ENCODE measurements at places on chromosomes 3 and 15.

DNA sequence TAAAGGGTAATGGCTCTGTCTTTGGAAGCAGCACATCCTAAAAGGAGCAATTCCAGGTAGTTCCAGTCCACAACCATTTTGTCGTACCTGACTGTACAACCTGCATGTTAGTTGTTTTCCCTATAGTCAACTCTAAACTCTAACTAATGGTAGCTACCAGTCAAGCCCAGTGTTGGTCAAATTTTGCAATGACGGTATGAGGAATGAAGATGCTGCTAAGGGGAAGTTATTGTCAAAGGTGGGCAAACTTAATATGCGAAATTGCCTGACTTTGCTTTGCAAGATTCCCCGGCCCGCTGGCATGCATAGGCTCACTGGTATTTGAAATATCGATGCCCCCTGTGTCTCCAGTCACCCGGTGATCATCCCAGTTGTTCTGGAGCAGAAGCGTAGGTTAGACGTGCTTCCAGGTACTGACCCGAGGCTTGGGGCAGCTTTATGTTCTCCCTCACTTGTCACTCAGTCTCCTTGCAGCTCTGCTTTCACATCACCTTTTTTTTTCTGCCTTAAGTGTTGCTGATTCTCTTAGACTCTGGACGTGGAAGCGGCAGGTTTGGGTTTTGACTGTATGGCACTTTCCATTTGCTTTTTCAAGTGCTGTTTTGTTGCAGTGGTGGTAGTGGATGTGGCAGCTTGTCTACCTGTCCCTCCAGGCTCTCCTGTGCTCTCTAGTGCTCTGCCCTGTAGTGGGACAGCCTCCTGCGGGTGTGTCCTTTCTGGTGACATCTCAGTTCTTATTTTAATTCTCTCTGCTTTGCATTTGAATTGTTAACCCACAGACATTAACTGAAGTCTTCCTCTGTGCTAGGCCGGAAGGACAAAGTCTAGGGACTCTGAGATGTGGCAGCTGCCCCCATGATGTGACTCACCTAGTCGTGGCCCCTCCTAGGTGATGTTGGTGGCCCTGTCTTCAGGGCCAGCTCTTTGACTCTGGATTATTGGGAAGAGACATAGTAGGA, 95.8 kb upstream of the UMPS start:
- DNase-seq = no peak

DNA sequence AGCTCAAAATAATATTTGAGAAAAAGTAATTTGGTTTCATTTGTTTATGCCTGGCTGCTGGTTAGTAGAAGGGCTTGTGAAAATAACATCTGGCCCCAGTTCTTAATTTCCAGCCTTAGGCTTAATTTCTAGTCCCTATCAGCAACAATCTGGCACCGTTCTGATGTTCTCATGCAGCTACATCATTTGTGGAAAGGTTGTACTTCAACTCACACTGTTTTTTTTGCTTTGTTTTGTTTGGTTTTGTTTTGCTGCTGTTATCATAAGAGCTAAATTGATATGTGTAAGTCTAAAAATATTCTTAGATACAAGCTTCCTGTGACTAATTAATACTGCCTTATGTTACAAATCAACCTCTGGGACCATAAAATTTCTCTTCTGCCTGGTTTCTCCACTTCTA, 8.9 kb downstream of the CPA3 start:
- no peak for DNase-seq

DNA sequence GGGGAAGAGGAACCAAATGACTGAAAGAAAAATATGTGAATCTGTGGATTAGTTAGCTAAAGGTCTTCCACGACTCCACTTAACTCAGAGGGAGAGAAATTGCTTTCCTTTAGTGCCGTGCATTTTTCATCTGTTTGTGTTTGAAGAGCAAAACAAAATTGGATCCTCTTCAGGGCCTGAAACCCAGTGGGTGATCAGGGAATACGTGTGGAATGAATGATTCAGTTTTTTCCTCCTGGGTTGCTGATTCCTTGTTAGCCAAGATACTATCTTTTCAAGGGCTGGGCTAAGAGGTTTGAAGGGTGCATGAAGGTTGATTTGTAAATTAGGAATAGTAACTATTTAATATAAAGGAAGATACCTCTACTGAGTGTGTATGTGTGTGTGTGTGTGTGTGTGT, 61.0 kb downstream of the TPRG1 start:
- no peak for DNase-seq

- no peak for DNase-seq
Measured at GRCh38 chr3:190055773-190056172, 64.9 kb downstream of the P3H2 start.

- no peak for DNase-seq
Measured at GRCh38 chr3:7813365-7813764, 688.3 kb upstream of the LMCD1 start.

- no peak for DNase-seq
Measured at GRCh38 chr3:15467227-15468181, 40.1 kb downstream of the EAF1 start.

GRCh38 chr15:54803134-54803808, 393.5 kb downstream of the RSL24D1 start:
- no peak for DNase-seq

GRCh38 chr15:25536801-25537611, 98.2 kb upstream of the UBE3A start:
- DNase-seq = no peak

- no peak for DNase-seq
Measured at GRCh38 chr15:39016706-39017105, 452.1 kb upstream of the RASGRP1 start.

- no peak for DNase-seq
Measured at GRCh38 chr3:133381346-133382109, 18.3 kb upstream of the BFSP2 start.

DNA sequence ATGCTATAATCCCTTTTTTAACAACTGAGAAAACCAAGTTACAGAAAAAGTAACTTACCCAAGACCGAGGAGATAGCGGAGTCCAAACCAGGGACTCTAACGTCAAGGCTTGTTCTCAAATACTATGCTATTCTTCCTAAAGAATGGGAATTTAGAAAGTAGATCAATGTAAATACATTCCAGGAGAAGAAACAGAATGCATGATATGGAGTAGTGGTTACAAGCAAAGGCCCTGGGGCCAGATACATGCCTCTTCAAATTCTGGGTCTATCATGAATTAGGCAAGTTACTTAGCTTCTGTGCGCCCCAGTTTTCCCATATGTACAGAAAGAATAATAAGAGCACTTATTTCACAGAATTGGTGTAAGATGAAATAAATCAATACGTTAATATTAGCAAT, 102.0 kb upstream of the CHMP2B start:
- DNase-seq = no peak

- no peak for DNase-seq
Measured at GRCh38 chr3:141076797-141077571, 25.8 kb downstream of the SPSB4 start.
